GDM1 (cell line): ENCODE measurements at places on chromosomes 2 and 18.

DNA sequence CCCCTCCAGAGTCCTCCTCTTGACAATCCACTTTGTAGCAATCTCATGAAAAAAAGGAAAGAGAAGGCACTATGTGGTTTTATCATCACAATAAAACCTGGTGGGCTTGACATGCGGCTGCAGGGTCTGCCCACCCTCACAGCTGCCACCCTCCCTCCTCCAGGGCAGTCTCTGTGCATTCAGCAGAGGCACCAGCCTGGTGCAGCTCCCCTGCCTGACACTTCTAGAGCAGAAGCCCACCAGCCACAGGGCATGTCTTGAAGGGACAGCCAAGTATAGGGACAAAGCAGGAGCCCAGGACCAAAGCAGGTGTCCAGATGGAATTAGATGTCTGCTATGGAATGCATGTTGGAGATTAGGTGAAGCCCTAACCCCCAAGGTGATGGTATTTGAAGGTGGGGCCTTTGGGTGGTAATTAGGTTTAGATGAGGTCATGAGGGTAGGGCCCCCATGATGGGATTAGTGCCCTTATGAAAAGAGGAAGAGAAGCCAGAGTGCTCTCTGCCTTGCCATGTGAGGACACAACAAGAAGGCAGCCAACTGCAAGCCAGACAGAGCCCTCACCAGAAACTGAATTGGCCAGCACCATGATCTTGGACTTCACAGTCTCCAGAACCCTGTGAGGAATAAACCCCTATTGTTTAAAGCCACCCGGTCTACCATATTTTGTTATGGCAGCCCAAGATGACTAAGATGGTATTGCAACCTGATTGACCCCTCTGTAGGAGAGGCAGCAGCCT, 86.9 kb downstream of the MCFD2 start:
- no peak for DNase-seq

DNA sequence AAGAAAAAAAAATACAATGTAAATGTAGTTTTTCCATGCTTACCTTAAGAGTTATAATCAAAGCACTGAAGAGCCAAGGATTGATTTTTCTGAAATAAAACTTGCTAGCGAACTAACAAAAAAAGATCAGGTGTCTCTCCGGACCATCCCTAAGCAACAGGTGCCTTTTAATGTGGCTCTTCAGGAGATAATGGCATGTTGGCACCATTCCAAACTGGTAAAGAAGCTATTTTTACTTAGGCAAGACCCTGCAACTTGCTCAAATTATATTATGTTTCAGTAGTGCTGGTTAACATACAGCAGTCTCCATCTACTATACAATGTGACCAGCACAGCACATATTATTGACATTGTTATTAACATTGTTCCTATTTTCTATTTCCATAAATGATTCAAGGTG, 2.3 kb upstream of the GCC2 start:
- DNase-seq: no peak

- DNase-seq: no peak
Measured at GRCh38 chr2:68236876-68237275, 15.5 kb downstream of the PPP3R1 start.

GRCh38 chr2:119197126-119197405, 26.6 kb upstream of the STEAP3 start:
- DNase-seq: no peak
